ENCODE measurements at places on chromosomes 1 and 21. TPM values are rescaled to one million over a fixed set of nuclear protein-coding genes. Genes with fewer than 3 reads are reported as not detected.
A peak's percentile ranks its signal among the peaks of the same experiment; 100 is the strongest.

The HORMAD1 gene
- total RNA-seq = 0.84 TPM

The C1orf167 gene
- 1.3 TPM for total RNA-seq

The PPP1R15B gene
- 59.9 TPM for total RNA-seq

The CITED4 gene
- 13.2 TPM for total RNA-seq

The CD1D gene
- 3.3 TPM for total RNA-seq

The RSPH1 gene
- not detected for total RNA-seq

The PGD gene
- 46.7 TPM for total RNA-seq

The PTPN22 gene
- 6.7 TPM for total RNA-seq

The GBP6 gene
- not detected for total RNA-seq

DNA sequence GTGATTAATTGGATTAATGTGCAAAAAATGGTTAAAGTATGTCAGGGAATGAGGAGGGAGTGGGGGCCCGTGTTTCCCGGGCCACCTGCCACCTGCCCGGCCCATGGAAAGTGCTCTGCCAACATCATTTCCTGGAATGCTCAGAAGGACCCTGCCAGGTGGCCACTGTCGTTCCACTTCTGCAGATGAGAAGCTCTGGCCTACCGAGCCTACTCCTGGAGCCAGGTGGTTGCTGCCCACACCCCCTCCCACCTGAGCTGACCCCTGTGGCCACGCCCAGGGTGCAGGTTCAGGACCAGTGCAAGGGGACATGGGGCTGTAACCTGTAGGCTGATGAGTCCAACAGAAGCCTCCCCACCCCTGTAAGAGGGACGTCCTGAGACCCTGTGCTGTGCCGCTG, 99.7 kb downstream of the PRDM16 start:
- no peak for DNase-seq

DNA sequence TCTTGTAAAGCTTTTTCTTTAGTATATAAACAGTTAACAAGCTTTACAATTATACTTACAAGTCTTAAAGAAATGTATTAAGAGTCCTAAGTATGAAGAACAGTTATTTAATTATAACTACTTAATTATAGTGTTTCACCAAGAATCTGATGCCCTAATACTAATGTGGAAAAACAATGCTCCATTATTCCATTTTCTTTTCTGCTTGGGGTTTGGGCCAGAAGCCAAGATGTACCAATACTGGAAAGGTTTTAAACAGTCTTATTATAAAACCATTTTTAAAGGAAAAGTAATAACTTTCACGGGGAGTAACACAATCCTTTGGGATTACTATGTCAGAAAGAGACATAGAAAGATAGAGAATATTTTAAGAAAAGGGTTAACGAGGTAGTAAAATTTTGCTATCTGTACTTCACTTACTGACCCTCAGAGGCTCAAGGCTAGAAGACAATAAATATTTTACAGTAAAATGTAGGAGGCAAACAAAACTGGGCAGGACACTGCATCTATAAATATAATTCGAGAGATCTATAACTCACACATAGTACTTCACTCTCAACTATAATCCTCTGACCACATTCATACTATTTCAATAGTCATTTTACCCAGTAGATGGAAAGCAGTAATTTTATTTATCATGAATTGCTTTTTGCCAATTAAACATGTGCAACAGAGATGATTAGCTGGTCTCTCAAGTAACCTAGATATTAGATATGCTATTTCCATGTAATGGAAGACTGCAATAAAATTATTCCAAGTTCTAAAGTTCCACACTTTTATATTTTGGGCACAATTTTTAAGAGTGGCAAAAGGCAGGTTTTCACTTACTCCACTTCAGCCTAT, 63.9 kb downstream of the LTN1 start:
- no peak for DNase-seq

- DNase-seq = no peak
These were observed 58.7 kb downstream of the ALG14 start for GRCh38 chr1:95013950-95014574.

- DNase-seq = peak; percentile 96
These were observed at the start of gene ADAR for GRCh38 chr1:154607609-154608396. ADAR (minus strand) TSS chr1:154608186; CDS start chr1:154608006, 180 bp downstream.

DNA sequence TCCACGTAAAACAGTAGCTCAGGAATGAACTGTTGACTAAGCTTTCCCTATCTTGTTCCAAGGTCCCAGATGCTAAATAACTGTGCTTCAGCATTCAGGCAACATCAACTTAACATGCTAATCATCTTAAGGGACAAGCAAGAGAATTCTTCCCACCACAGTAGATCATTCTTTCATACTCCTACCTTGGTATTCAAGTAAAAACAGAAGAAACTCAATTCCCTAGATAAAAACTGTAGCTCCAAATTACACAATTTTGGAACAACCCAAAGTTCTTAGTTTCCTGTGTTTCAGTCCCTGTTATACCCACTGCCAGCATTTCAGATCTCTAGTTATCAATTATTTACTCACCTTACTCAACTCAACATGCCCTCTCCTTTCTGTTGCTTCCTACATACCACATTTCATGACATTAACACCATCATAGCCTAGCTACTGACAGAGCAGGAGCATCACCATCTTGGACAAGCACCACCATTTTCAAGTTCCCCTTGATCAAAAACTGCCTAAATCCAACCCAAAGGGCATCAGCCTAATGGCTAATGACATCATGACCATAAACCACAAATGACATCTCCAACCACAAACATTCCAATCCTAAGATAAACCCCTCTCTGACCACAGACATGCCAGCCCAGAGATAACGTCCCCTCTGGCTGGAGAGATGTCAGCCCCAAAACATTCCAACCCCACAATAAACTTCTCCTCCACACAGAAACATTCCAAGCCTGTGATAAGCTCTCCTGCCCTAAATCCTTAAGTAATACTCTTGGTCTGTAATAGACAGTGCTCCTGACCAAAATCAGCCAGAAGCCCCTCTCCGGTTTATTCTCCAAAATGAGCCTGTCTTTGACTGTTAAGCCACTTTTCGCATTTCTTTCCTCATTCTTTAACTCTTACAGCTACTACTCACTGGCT, 191.2 kb downstream of the RERE start:
- no peak for DNase-seq

- DNase-seq = no peak
These were observed at the start of gene STUM for GRCh38 chr1:226548256-226549093. STUM (plus strand) TSS chr1:226548764; CDS start chr1:226548905, 141 bp downstream.

- DNase-seq = no peak
These were observed 187.8 kb downstream of the RUNX1 start for GRCh38 chr21:34861258-34861657.

DNA sequence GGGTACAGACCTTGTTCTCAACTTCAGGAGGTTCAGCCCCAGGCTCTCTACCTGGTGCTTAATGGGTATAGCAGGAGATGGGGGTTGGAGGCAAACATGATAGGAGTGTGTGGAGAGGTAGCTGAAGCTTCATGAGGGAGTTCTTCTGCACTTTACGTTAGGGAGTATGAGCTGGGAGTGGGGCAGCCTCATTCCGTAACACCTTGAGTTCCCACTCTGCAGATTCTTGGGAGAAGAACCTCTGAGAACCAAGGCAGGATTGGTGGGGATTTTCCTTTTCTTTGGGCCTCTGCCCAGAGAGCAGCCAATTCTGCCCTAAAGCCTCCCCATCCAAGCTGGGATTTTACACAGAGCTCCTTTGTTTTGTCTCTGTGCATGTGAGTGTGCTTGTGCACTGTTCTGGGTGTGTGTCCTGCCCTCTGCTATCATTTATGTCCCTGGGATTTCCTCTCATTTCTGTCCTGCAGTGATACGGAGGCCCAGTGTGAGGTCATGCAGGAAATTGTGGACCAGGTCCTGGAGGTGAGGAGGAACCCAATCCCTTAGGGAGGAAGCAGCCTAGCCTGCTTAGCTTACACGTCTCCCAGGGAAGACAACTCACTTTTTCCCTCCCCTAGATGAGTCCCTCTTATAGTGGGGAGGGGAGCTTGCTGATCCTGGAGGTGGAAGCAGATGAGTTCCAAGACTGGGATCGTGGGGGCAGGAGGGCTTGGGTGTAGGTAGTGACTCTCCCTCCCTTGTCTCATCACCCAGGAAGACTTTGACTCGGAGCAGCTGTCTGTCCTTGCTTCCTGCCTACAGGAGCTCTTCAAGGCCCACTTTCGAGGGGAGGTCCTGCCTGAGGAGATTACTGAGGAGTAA, 11.6 kb upstream of the SLC27A3 start:
- DNase-seq = no peak

- DNase-seq = no peak
These were observed 48.4 kb upstream of the DNAJC6 start for GRCh38 chr1:65260851-65261473.

DNA sequence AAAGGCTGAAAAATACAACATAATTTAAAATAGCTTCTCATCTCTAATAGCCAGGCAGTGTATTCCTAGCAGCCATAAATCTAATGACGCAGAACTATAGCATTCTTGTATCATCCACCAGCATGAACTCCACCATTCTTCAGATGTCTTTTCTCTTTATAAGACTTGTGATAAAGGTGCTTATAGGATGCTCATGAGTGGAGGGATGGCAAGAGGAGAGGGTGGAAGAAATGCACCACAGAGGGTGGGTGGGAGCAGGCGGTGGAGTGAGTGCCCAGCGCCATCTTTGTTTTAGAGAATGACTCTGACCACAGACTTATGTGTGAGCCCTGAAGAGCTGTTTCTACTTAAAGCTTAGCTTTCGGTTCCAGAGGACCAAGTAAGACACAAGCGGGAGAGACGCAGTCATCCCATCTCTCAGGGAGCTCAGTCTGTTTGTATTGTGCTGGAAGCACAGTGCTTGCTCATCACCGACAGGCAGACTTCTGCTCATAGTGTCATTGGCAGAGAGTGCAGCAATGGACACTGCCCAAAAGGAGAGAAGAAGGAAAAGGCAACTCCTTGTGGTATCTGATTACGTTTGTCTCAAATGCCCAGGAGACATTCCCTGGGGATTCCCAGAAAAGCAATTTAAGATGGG, 65.6 kb downstream of the KCNJ15 start:
- no peak for DNase-seq

DNA sequence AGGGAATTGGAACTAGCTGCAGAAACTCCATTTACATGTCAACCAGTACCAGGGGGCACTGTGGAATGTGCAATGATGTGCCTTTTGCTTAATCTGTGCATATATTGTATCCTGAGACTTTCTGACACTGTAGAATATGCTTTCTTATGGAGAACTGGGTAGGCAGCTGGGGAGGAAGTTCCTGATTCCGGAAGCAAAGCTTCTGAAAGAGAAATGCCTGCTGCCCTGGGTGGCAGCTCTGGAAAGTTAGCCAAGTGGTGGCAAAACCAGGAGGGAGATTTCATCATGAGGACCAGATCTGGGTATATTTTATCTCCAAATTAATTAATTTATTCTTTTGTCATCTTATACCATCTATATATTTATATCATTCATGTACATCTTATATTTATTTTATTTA, 116.7 kb downstream of the XCL2 start:
- no peak for DNase-seq

- DNase-seq = no peak
These were observed 10.9 kb upstream of the RGS2 start for GRCh38 chr1:192797891-192798290.

DNA sequence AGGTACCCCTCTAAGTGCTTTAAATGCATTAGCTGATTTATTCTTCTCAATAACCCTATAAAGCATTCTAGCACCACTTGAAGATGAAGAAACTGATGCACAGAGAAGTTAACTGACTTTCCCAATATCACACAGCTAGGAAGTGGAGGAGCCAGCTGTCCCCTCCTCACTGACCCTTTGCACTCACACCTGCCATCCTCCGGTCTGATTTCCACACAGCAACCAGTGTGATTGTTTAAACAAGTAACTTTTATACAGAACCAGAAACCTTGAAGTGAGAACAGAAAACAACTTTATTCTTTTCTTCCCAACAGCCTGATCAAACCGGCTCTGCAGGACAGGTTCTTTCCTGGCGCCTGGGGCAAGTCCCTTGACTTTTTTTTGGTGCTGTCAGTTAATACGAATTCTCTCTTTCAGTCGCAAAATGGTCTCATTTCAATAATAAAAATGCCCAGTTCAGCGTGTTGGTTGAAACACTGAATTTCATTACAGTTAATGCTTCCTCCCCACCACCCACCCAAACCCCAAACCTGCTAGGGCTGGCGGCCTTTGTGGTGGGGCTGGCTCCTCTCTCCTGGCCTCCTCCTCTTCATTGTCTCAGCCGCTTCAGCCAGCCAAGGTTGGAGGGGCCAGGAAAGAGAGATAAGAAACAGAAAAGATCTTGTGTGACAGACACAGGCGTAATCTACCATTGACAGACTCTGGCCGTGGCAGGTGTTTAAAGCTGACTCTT, 26.4 kb upstream of the EEIG2 start:
- no peak for DNase-seq

DNA sequence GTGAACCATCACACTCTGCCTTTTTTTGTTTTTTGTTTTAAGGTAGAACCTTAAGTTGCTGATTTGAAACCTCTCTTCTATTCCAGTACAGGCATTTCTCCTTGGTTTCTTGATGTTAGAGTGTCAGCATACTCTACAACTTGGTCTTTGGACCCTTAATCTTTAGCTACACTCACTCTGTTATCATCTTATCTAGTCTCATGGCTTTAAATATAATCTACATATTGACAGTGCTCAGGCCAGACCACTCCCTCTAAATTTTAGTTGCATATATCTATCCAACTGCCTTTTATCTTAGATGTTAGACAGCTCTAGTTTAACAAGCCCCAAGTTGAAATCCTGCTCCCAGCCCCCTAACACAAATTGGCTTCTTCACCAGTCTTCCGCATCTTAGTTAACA, 22.1 kb downstream of the NME7 start:
- DNase-seq = no peak

DNA sequence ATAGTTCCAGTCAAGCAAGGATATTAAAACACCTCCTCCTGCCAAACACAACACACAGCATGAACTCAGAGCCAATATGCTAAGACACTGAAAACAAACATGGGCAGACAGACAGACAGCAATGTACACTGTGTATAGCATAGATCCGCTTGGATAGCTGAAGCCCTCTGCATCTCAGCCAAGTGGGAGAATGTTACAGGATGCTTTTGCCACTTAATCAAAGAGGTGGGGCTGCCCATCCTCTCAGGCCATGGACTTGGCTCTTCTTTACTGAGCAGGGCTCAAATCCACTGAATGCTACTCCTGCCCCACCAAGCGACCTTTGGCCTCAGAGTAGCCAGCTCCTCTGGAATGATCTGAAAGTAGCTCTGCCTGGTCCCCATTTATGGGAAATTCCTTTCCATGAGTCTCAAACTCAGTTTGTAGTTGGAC, 64.7 kb upstream of the NGF start:
- no peak for DNase-seq

DNA sequence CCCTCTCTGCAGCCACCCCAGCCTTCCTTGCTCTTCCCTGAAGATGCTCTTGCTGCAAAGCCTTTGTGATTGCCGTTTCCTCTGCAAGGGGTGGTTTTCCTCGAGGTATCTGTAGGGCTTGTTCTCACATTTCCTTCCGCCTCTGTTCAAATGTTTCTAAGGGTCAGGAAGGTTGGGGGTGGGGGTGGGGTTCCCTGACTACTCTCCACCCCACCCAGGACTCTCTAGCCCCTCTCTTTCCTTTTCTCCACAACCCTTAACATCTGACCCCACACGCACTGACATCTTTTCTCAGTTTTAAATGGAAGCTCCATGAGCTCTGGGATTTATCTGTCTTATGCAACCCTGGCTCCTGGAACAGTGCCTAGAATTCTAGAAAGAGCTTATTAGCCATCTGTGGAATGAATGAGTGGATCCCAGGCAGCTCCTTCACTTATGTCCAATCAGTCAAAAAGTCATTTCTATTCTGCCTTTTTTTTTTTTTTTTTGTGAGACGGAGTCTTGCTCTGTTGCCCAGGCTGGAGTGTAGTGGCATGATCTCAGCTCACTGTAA, 27.3 kb upstream of the ZNF362 start:
- no peak for DNase-seq

GRCh38 chr1:195981448-195982139, 626.6 kb downstream of the KCNT2 start:
- DNase-seq = no peak

- DNase-seq = no peak
These were observed 50.8 kb downstream of the RHBG start for GRCh38 chr1:156419854-156420204.

Data from aorta (tissue), 5 donors.